IgD-negative memory B cell (primary cell): ENCODE measurements at places on chromosomes 2 and 18. TPM values are rescaled to one million over a fixed set of nuclear protein-coding genes. Genes with fewer than 3 reads are reported as not detected.

WDPCP gene
- 2.7 TPM for polyA plus RNA-seq

CWC22 gene
- 25.8 TPM for polyA plus RNA-seq

ALPG gene
- polyA plus RNA-seq = not detected

GBX2 gene
- not detected for polyA plus RNA-seq

ANKRD53 gene
- not detected for polyA plus RNA-seq

TMEM200C gene
- polyA plus RNA-seq = not detected
